Right ventricle myocardium inferior (tissue), 1 donor: ENCODE measurements at places on chromosomes 16 and 17.

DNA sequence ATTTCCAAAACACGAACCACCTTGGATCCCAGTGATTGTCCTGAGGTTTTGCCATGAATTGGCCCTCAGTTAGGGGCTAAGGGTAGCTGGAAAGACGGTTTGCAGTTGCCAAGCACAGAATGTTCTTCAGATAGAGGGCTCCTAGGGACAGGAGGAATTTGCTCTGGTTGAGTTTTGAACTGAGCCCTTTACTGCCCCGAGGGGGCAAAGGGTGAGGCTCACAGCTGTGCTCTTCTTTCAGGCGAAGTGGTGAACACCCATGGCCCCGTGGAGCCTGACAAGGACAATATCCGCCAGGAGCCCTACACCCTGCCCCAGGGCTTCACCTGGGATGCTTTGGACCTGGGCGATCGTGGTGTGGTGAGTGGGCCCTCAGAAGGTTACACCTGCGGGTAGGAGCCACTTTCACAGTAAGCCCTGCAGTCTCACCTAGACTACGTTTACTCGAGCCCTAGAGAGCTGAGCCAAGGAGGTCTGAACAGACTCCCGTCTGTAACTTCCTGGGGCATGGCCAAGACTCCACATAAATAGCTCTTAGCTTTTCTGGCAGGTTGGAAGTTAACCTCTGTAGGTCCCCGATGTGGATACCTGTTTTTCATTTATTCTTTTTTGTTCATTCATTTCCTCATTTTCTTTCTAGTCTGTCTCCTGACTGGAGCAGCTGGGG, 32.5 kb downstream of the NMT1 start:
- no peak for DNase-seq

DNA sequence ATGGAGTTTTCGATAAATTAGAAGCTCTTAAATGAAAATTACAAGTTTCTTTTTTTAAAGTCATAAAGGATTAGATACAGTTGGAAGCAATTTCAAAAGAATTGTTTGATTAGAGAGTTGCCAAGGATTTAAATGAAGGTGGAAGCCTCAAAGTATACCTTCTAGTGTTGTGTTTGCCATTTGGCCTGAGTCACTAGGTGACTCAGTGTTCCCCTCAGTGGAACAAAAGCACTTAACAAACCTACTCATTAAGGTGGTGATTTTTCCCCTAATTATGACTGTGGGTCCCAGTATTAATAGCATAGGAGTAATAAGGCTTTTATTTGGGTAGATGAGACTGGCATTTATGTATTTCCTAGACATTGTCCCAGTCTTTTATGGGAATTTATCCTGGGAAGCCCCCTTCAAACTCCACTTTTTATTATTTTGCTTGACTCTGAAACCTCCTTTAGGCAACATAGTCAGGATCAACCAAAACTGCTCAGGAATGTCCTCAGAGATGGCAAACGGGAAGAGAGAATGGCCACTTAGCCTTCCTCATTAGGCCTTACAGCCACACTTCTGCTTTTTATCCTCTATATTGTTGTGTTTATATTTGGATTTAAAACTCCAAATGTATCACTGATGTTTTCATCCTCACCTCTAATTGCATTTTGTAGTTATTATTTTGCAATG, 161.0 kb downstream of the FTO start:
- DNase-seq = no peak

- peak; percentile 73 for DNase-seq
Observed at GRCh38 chr17:885971-886571, 93.5 kb downstream of the NXN start.

DNA sequence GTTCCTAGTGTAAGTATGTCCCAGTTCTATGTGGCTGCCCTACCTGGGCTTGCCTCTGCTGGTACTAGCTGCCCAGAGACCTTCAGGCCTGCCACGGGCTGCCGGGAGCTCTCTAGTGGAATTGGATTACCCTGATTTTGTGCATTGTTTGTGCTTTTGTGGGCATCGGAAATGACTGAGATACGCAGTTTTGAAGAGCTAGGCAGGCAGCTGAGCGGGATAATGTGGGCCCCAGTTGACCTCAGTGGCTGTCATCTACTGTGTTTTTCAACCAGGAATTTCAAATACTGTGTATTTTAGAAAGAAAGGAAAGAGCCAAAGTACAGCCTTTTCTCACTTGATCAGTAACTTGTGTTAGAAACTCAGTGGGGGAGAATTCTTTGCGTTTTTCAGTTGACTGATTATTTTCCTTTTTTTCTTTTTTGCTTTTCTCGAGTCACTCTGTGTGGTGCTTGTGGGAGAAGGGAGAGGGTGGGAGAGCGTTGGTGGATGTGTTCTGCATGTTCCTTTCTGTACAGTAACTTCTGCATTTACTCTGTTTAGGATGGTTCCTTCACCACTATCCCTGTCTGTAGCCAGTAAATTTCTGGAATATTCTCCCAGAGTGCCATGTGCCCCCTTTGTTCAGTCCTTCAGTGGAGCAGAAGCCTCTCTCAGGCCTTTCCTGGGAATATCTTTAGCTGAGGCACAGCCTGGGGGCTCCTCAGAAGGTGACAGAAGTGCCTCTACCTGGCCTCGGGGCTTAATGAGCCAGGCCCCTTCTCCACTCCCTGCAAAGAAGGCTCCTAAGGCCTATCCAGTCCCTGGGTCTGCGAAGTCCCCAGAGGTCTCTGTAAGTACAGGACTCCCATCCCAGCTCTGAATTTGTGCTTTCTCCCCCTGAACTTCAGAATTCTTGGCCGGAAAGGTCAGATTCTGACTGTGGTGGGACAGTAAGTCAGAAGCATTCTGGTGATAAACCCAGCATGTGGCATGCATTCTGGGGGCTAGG, 15.0 kb upstream of the SLC12A3 start:
- DNase-seq = no peak

DNA sequence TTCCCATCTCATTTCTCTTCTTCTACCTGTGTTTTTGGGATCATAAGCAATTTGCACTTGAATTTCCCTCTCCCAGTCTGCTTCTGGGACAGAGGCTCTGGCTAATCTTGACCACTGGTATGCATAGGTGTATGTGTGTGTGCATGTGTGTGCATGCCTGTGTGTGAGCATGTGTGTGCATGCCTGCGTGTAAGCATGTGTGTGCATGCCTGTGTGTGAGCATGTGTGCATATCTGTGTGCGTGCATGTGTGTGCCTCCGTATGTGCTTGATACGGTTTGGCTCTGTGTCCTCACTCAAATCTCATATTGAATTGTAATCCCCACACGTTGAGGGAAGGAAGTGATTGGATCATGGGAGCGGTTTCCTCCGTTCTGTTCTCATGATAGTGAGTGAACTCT, 77.7 kb downstream of the HAPSTR1 start:
- DNase-seq = no peak

DNA sequence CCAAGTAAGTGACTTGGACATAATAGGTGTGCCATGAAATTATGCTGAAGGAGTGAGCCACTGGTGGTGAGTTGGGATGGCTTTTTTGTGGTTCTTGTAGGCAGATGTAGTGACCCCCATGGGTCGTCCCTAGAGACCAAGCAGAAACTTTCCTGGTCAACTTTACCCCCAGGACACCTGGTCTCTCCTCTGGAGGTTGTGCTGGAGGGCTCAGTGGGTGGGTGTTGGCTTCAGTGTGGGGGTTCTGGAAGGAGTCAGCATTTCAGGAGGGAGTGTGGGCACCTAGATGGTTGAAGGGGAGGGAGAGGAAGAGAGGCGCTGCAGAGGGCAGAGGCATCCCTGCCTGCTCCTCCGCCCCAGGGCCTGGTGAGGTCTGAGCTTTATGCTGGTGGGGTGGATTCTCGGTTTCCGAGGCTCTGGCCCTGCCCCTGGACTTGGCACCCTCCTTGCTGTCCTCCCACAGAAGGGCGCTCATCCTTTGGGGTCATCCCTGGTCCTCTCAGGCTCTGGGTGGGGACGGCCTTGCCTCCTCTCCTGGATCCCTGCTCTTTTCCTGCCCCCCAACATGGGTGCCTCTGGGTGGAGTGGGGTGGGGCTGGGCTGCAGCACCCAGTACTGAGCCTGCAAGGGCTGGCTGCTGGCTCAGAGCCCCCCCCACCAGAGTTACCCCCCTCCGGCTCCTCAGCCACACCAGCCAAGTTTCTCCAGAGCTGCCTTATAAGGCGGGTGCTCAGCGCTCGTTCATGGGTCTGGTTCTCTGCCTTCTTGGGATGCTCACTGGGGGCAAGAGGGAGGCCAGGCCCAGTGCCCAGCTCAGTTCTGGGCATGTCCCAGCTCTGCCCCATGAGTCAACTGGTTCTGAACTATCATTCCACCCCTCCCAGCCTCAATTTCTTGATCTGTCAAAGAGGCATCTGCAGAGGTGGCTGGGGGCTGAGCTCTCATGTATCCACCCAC, 266.8 kb downstream of the SEC14L1 start:
- no peak for DNase-seq

DNA sequence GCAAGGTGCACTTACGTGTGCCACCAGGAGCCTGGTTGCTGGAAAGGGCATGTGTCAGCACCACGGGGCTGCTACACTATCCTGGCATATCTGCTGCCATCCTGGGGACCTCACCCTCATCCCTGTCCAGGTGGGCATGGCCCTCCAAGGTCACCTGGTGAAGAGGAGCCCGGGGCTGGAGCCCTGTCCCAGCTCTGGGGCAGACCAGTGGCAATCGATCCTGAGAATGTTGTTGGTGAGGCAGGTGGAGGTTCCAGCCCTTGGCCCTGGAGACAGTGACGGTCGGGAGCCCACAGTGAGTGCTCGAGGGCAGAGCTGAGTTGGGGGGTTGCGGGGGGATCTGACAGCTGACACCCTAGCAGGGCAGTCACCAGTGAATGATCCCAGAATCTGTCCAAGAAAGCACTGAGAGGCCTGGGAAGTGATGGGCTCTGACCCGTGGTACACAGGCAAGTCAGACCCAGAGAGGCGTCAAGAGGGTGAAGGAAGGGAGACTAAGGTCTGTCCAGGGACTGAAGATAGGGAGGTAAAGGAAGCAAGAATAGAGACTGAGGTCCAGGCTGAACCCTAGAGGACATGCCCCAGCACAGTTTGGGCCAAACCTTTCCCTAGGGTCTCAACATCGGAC, 17.6 kb downstream of the POLR3K start:
- no peak for DNase-seq

GRCh38 chr17:58382872-58383242, 30.9 kb upstream of the SUPT4H1 start:
- DNase-seq = no peak

DNA sequence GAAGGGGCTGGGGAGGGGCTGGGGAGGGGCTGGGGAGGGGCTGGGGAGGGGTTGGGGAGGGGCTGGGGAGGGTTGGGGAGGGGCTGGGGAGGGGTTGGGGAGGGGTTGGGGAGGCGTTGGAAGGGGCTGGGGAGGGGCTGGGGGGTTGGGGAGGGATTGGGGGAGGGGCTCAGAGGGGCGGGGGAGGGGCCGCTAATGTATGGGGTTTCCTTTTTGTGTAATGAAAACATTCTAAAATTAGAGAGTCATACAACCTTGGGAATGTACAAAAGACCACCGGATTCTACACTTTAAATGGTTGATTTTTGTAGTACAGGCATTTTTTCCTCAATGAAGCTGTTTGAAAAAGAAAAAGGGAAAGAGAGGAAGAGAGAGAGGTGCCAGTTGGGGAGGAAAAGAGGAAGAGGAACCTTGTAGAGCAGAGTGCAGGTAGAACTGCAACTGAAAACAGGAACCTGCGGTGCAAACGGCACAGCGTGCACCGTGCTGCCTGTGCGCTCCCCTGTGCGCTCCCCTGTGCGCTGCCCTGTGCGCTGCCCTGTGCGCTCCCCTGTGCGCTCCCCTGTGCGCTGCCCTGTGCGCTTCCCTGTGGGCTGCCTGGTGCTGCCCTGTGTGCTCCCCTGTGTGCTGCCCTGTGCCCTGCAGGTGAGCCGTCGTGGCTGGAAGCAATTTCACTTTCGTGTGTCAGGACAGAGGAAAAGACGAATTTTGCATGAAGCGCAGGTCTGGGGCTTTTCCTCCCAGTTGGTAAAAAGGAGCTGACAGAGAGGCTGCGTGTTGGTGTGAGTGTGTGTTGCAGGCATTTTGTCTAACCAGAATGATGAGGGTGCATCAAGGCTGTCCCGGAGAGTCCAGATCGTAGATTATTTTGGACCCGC, 40.8 kb downstream of the METRNL start:
- peak; percentile 79 for DNase-seq

DNA sequence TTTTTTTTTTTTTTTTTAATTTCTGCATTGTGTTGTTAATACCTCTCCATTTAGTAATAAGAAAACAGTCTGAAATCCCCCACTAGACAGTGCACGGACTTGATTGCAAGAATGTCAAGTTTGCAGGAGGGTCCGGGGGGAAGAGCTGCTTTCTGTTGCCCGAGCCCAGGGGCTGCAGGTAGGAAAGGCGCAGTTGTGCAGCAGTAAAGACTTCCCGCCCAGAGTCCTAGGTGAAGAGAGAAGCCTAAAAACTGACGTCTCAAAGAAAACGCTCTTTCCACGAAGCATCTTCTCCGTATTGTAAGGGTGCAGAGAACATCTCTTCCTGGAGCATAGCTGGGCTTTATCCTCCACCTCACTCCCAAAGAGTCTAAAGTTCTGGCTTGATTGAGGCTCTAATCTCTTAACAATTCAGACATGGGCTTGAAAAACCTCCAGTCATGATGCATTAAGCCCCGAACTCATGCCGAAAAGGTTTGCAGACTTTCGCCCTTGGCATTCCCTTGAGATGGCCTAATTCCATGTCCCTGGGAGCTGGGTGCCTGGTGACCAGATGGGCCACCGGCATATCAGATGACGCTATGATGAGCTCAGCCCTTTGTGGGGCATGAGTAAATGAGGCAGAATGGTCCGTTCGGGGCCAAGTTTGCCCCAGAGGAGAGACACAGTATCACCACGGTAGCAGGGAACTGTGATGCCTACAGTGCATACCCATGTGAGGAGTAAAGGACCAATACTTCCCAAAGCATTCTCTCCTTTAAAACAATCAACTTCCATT, 436.2 kb upstream of the ZFHX3 start:
- no peak for DNase-seq

DNA sequence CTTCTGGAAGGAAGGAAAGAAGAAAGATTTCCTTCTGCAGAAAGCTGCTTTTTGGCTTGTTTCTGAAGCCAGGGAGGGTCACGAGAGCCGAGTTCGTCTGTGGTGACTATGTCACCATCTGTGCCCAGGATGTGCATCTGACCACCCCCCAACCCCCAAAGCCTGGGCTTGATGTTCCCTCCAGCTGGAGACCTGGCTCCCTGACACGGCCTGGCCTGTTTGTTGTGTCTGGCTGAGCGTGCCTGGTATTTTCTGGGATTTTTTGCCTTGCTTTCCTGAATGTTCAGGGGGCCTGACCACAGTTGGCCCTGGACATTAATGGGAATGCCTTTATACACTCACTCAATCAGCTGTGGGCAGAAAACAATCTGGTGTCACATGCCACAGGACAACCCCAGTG, 38.9 kb downstream of the LGALS9 start:
- no peak for DNase-seq
